ENCODE measurements at places on chromosomes 16 and 17.

- no peak for DNase-seq
Observed at GRCh38 chr17:76733618-76733957, 3.5 kb downstream of the SRSF2 start.

DNA sequence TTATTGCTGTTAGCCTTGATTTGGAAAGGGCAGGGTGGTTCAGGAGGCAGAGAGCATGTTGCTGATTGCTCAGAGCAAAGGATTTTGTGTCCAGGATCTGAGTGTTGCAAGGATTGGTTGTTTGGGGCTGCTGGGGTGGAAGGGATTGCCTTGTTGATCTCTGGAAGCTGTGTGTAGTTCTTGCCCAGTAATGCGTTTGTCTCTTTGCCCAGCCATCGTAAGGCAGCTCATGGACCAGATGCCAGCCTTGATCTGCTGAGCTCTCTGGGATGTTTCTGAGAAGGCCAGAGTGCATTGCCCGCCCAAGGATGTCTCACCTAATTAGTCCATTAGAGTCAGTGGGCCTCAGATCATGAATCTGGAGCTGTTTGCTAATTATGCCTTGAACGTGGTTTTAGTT lies 33.6 kb downstream of the NKD1 start:
- no peak for DNase-seq

GRCh38 chr16:50567651-50568050 lies 19.5 kb downstream of the NKD1 start:
- no peak for DNase-seq

- DNase-seq: no peak
Observed at GRCh38 chr16:89368604-89369249, 121.6 kb downstream of the ANKRD11 start.

GRCh38 chr16:22381392-22381791 lies 7.0 kb upstream of the CDR2 start:
- DNase-seq: no peak

DNA sequence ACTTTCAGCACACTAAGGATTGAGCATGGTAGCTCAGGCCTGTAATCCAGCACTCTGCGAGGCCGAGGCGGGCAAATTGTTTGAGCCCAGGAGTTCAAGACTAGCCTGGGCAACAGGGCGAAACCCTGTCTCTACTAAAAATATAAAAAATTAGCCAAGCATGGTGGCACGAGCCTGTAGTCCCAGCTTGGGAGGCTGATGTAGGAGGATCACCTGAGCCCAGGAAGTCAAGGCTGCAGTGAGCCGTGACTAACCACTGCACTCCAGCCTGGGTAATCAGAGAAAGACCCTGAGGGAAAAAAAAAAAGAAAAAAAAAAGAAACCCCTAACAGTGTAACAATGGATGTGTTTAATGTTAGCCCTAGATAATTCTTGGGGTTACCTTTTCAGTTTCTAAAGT lies 24.0 kb downstream of the PARN start:
- no peak for DNase-seq

- DNase-seq: no peak
Observed at GRCh38 chr17:76466775-76467130, 650 bp upstream of the AANAT start.

GRCh38 chr17:70901870-70902269 lies 732.5 kb downstream of the KCNJ2 start:
- DNase-seq: no peak

- DNase-seq: no peak
Observed at GRCh38 chr17:6894206-6894528, 62.6 kb upstream of the TEKT1 start.

GRCh38 chr16:760545-761343 lies at the start of gene MSLN:
Gene MSLN (plus strand): TSS chr16:760734. CDS start chr16:762681, 1,947 bp downstream.
- DNase-seq: peak; percentile 72

- DNase-seq: no peak
Observed at GRCh38 chr17:27572665-27573064, 58.3 kb upstream of the LGALS9 start.

DNA sequence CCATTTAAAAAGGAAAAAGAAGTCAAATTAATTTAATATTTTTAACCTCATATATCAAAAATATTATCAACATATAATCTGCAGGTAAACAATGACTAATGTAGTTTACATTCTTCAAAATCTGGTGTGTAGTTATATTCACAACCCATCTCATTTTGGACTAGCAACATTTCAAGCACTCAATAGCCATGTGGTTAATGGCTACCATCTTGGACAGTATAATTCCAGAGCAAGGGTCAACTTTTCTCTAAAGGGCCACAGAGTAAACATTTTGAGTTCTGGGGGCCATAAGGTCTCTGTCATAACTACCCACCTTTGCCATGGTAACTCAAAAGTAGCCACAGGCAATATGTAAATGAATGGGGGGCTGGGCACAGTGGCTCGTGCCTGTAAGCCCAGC lies 153.9 kb downstream of the PARN start:
- DNase-seq: no peak

DNA sequence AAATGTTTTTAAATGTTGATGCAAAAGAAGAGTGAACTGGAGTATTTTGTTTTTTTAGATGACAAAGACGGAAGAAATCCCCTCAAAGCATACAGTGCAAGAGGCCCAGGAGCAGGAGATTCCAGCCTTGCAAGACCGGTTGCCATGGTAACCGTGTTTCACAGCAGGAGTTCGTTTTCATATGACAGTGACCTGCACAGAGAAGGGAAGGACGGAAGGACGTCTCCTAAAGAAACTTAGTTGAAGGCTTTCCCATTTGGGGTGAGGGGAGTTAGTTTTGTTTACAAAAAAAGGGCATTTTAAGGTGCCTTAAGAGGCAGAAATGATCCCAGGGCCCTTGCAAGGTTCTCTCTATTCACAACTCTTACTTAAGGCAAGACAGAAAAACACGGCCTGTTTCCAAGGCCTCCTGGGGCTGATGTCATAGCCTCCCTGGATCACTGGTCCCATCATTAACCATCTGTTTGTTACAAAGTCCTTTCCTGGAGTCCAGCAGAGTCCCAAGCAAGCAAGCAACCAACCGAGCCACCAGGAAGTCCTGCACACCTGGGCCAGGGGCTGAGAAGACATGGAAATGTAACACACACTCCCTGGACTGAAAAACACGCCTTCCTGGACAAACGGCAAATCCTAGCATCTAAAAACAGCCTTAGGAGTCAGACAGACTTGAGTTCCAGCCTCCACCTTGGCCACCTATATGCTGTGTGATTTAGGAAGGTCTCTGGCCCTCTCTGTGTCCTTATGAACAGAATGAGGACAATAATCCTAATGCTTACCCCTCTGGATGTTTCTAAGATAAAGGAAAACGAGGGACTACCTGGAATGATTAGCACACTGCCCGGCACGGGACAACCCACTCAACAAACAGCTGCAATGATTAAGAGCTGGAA lies 30.3 kb upstream of the RPH3AL start:
- no peak for DNase-seq

DNA sequence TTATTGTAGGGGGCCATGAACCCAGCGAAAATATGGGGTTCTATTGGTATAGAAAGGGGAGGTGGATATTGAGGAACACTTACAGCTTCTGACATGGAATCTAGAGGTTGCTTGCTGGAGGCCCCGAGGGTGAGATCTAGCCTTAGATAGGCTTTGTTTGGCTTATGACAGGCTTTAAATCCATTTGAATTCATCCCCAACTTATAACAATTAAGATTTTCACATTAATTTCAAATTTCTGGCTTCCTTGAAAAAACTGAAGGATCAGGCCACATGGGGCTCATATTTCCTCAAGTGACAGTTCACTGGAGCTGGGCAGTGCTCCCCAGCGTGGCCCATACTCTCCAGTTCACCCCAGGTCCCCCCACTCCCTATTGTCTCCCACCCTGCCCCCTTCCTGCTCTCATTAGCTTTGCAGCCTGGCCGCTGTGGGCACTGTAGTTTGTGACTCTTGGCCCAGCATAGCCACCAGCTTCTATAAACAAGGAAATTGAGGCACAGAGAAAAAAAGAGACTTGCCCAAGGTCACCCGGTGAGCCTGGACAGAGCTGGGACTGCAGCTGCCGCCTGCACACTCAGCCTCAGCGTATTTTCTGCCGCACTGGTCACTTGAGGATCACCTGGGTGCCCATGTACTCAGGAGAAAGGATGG lies 19.8 kb upstream of the ADGRG1 start:
- DNase-seq: no peak

GRCh38 chr16:88681084-88681680 lies 5.1 kb downstream of the SNAI3 start:
- DNase-seq: no peak

GRCh38 chr17:76479515-76480060 lies 12.2 kb downstream of the AANAT start:
- no peak for DNase-seq

DNA sequence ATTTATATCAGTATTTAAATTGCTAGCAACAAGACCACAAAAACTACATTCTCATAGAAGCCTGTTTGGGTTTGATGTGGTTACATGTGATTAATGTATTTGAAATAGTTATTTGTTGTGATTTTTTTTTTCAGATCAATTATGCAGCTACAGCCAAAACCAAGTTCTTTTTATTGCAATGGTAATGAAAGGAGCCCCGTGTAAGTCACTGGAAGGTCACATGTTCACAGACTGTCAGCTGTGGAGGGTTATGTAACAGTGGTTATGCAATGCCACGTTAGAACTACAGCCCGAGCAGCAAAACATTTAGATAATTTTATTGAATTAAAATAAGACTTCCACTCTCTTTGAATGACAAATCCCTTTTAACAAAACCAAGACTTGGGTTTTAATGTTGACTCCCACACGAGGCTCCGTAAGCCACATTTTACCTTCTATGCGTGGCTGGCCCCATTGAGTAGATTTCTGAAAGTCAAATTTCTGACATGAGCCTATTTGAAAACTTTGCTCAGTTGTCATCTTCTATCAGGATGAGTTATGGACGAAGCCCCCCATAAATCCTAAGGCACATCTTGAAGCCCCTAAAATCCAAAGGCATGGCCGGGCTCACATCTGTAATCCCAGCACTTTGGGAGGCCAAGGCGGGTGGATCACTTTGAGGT lies 41.8 kb upstream of the SEC14L1 start:
- DNase-seq: no peak

DNA sequence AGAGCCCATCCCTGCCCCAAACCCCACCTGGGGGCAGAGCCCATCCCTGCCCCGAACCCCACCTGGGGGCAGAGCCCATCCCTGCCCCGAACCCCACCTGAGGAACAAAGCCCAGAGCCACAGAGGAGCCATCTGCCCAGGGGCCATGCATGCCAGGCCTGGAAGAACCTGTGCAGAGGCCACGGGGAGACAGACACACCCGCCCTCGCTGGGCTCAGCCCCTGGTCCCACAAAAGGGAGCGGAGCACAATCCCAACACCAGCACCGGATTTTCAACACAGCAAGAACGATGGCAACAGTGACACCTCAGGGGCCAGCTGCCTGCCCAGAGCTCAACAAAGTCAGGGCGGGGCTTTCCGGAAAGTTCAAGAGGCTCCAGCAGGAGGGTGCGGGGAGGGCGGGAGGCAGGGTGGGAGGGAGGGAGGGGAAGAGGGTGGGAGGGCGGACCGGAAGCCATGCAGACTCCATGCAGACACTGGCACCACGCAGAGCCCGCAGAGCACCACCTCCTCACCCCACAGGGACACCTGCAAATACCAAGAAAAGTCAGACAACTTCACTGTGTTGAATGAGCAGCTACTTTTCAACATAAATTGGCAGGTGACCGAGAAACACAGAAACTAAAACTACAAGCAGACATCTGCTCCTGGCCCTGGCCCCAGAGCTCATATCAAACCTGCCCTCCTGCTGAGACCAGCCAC lies 27.9 kb upstream of the C16orf95 start:
- DNase-seq: no peak

GRCh38 chr16:58638148-58639036 lies 8.8 kb upstream of the CNOT1 start:
- peak; percentile 57 for DNase-seq

- no peak for DNase-seq
Observed at GRCh38 chr17:47252209-47252608, 1.4 kb upstream of the ITGB3 start.

GRCh38 chr16:20676837-20677236 lies 20.6 kb downstream of the ACSM1 start:
- DNase-seq: no peak

DNA sequence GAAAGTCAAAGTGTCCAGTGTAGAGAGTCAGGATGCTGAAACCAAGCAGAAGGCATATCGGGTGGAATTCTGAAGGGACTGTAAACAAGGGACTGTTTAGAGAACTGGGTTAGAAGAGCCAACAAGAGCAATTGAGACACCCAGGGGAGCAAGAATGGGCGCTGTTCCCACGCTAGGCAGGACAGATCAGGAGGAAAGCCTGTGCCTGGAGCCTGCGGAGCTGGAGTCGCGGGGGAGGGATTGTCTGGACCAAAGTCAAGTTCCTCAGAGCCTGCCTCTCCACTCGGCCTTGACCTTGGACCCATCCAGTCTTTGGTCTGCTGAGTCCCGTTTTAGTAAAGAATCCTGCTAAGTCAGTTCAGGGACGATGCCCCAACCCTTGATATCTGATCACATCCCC lies 14.7 kb upstream of the KLHL36 start:
- DNase-seq: no peak

DNA sequence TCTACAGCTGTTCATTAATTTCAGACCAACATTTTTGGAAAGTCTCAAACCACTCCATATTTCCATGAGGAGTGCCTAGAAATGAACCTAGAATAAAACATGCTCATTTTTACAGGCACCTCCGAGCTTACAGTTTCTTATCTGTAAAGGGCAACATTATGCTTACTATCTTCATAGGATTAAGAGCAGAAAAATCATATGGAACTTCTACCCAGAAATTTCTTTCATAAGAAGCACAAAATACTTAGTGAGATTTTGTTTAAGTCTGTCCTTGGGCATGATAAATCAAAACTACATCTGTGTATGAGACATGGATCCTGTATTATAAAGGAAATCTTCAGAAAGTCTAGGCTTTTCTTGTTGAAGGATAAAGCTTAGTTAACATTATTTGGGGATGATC lies 187.4 kb downstream of the CA10 start:
- DNase-seq: no peak

DNA sequence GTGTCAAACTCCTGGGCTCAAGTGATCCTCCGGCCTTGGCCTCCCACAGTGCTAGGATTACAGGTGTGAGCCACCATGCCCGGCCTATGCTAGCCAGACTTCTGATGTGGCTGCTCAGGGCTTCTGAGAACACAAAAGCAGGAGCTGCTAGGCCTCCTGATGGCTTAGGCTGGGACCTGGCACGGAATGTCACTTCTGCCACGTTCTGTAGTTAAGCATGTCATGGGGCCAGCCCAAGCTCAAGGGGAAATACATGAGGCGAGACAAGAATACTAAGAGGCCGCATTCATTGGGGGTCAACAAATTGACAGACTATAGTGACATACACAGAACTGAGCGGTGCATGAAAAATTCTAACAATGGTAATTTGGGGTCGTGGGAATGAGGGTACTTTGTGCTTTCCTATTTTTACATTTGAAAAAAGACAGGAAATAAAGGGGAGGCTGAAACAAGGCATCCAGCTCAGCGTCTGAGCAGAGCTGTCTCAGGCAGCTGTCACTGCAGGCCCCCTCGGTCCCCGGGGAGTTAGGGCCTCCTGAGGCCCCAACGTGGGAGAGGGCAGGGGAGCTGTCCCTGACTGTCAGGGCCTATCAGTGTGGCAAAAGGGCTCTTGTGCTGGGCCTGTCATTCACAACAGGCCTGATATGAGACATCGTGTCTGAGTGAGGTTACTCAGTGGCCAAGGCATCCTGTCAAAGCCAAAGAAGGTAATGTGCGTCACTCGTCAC lies 26.4 kb downstream of the CFAP20 start:
- no peak for DNase-seq

GRCh38 chr16:7888411-7888810 lies 555.8 kb downstream of the RBFOX1 start:
- no peak for DNase-seq
